ENCODE measurements at places on chromosomes 16 and 17.

GRCh38 chr17:1474402-1475189 is 17.9 kb downstream of the MYO1C start:
- DNase-seq: peak; percentile 43

GRCh38 chr16:85176541-85177447 is 64.5 kb upstream of the CIBAR2 start:
- DNase-seq: no peak

- DNase-seq: no peak
Measured at GRCh38 chr16:51549836-51550235, 398.8 kb upstream of the SALL1 start.

- peak; percentile 44 for DNase-seq
Measured at GRCh38 chr17:13940858-13941665, 128.2 kb upstream of the COX10 start.

- no peak for DNase-seq
Measured at GRCh38 chr16:57759541-57760356, 24.2 kb downstream of the KATNB1 start.

DNA sequence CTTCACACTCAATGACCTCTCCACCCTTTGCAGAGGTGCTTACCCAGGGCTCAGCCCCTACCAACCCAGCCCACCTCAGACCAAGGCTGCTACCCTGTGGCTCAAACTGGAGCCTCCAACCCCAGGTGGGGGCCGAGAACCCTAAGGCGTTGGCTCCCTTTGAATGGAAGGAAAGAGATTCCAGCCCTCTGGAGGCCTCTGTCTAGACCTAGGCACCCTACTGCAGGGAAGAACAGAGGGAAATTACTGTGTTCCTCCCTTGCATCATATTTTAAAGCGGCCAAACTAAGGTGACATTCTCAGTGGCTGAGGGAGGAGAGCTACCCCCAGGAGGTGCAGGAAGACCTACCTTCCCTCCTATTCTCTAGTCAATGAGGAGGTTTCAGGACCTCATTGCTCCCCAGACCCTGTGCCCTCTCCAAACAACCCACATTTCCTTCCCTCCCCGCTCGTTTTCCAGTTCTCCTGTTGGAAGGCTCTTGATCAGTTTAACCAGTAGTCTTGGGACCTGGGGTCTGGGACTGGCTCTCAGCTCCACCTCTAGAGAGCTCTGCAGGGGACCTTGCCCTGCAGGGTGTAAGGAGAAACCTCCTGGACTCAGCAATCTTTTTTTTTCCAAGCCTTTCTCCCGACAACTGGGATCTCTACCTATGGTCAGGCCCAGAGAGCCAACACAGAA is 5.5 kb upstream of the HOXB8 start:
- no peak for DNase-seq

DNA sequence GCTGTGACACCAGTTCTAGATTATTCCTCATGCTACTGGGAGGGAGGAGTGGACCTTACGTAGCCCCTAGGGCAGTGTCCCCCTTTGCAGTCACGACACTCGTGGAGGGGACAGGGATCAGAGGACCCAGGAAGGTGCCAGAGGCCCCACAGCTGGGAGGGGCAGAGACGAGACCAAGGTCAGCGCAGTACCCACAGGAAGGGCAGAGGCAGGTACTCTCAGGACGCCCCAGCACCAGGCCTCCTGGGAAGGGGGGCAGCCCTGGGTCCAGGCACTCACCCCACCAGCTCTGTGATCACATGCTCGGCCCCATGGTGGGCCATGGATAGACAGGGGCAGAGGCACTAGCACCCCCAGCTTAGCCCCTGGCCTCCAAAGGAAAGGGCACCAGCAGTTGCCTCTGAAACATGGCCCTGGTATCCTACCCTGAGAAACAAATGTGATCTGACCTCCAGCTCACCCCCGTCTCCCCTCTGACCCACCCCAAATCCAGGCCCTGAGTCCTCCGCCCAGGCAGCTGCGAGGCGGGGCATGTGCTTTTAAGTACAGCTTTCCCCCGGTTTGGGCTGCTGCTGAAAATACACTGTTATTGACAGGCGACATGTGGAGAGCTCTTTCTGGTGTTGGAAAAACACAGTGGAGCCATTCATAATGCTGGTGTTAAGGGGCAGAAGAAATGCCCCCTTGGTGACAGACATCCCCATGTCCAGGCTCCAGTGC is 361.9 kb downstream of the C16orf95 start:
- DNase-seq: no peak

DNA sequence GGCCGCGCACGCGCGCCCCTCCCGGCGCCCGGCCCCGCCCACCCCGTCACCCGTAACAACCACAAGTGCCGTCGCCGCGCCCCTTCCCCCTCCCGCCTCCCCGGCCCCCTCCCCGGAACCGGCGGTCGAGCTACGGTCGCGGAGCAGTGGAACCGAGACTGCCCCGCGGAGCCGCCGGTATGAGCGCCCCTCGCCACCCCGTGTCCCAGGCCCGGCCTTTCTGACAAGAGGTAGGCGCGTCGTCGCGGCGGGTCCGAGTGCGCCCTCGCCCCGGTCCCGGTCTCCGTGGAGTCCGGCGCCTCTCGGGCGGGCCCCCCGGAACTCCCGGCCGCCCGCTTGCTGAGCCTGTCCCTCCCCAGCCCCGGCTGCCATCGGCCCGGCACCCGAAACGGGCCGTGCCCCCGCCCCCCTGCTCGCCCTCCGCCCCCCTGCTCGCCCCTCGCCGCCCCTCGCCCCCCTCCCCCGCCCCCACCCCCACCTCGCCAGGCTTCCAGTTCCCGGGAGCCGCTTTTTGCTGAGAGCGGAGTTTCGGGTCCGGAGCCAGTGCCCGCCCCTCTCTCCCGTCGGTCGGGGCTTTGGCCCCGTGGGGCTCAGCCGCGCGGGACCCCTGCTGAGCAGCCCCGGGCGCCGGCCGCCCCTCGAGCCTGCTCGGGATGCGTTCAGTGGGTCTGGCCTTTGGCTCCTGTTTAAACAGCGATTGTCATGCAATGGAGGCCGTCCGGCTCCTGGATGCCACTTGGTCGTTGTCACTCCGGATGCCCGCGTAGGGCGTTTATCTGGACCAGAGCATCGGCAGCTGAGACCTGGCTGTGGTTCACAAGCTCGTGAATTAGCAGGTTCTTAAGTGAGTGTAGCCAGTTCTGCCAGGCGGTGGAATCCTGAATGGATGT is at the start of gene SEC14L1:
TSS of gene SEC14L1 (plus strand) at position 92 of the 890 bp plus-strand sequence. CDS start 2,628 bp downstream, outside the sequence.
- peak; percentile 48 for DNase-seq

DNA sequence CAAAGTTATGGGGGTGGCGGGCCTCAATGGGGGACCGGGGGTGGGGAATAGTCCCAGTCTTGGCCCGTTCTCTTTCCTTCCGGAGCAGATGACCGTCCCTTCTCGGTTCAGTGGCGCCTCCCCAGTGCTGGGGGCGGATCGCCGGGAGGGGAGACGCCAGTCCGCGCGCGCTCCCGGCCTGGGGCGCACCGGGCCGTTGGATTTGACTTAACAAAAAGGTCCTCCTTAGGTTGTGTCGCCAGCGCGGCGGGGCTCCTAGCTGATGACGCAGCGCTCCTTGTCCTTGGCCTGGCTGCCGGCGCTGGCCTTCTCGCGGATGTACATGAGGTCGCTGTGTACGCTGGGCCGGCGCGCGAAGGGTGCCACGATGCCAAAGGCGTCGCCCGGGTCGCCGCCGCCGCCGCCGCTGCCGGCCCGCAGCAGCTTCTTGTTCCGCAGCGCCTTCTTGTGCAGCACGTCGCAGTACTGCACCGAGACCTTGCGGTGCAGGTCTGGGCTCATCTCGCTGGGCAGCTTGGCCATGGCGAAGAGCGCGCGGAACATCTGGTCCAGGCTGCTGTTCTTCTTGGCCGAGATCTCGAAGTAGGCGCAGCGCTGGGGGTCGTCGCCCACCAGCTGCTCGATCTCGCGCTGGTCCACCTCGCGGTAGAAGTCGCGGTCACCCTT is 1.2 kb downstream of the RASD1 start:
- DNase-seq: peak; percentile 56

DNA sequence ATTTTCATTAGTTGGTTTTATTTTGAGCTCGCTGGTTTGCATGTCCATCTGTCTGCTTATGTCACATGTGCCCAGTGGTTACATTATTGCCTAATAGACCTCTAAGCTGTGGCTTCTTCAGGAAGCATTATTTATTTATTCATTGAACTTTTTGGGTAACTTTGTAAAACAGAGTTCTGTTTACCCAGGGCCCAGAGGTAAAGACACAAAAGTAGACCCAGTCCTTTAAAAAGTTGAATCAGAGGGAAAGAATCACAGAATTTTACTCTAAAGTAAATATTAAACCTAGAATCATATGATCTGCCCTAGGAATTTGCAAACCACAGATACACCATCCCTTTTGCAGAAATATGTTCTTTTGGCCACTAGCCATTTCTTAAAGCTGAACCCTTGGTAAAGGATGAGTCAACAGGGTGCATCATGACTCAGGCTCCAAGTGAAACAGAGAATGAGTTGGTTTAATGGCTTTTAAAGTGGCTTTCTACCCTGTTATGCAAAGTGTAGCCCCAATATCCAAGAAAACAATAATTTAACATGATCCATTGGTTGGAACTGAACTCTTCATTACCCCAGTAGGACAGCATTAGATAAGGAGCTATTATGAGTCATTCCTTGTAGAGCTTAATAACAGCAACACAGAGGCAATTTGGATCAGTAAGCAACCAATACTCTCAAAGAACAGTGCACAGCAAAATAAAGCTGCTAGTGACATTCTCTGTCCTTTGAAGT is 236.3 kb downstream of the KCNJ2 start:
- no peak for DNase-seq

- DNase-seq: no peak
Measured at GRCh38 chr17:44105941-44106340, 17.5 kb downstream of the HDAC5 start.

DNA sequence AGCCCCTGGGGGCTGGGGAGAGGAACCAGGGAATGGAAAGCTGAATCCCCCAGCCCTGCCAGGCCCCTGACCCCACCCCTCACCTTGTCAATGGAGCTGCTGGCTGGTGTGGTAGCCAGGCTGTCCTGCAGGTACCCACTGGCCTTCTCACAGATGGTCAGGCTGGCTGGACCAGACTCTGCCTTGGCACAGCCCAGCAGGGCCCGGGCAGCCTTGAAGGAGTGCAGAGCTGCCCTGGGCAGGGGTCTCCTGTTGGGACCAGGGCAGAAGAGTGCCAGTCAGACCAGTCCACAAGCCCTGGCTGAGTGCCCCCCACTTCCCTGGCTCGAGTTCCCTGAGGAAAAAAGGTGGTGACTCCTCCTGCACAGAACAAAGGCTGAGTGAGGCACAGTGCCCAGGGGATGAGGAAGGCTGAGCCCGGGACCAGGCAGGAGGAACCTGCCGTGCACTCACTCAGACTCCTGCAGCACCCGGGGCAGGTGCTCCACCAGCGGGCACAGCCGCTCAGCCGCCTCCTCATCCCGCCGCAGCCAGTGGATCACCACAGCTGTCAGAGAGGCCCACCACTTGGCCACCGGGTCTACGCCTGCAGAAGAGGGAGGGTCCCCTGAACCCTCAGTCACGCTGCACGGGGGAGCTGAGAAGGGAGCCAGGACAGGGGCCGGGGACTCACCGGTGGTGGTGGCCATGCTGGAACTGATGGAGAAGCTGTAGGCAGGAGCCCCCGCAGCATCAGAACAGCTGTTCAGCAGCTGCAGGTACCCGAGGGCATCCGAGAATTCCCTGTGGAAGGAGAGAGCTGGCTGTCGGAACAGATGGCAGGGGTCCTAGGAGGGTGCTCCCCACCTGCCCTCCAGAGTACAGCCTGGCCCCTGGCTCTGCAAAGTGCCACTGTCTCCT is 22.4 kb downstream of the SREBF1 start:
- DNase-seq: no peak

DNA sequence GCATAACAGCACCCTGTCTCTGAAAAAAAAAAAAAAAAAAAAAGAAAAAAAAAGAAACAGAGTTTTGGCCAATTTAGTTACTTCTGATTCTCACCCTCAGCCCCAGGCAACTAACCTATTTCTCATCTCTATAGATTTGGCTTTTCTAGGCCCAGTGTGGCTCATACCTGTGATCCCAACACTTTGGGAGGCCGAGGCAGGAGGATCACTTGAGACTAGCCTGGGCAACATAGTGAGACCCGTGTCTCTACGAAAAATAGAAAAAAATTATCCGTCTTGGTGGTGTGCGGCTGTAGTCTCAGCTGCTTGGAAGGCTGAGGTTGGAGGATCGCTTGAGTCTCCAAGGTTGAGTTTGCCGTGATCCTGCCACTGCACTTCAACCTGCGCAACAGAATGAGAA is 8.7 kb downstream of the RPS6KB1 start:
- no peak for DNase-seq

GRCh38 chr16:2952679-2953078 is 11.4 kb upstream of the KREMEN2 start:
- no peak for DNase-seq

- no peak for DNase-seq
Measured at GRCh38 chr17:73291260-73291801, 20.5 kb downstream of the CDC42EP4 start.

DNA sequence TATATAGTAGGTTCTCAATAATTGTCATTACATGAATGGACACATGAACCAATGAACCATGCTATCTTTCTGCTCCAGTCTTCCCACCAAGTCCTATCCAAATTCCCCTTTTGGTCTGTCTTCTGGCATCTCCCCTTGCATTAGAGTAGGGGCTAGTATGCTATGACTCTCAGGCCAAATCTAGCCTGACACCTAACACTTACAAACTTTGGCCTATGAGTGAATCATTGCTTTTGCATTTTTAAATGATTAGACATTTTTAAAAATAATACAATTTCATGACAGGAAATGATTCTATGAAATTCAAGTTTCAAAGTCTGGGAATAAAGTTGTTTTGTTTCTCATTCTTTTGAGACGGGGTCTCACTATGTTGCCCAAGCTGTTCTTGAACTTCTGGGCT is 102.5 kb upstream of the MAF start:
- no peak for DNase-seq

DNA sequence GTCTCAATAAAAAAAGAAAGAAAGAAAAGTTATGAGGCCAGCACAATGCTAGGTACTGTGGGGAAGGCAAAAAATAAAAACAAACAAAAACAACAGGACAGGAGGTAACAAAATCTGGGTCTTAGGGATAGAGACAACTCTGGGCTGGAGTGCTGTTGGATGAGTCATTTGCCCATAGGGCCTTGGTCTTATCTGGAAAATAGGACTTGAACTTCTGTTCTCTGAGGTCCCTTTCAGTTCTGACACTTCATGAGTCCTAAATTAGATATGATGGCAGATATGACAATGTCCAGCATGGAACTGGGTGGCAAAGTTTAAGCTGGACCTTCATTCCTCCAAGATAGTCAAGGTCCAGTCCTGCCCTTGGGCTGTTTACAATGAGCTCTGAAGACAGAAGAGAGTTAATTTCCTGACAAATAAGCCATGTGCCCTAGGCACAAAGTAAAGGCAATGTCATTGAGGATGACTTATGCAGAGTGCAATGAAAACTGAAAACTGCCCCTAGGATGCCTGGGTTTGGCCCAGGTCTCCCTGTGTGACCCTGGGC is 8.9 kb upstream of the HDAC5 start:
- DNase-seq: no peak
